ENCODE measurements at places on chromosomes 16 and 17. TPM values are rescaled to one million over a fixed set of nuclear protein-coding genes. Genes with fewer than 3 reads are reported as not detected.

Gene XYLT1
- 1.7 TPM for total RNA-seq

- DNase-seq = no peak
Measured at GRCh38 chr16:22674832-22675191, 139.2 kb upstream of the HS3ST2 start.

- DNase-seq = no peak
Measured at GRCh38 chr17:27452828-27453227, 3.4 kb upstream of the KSR1 start.

DNA sequence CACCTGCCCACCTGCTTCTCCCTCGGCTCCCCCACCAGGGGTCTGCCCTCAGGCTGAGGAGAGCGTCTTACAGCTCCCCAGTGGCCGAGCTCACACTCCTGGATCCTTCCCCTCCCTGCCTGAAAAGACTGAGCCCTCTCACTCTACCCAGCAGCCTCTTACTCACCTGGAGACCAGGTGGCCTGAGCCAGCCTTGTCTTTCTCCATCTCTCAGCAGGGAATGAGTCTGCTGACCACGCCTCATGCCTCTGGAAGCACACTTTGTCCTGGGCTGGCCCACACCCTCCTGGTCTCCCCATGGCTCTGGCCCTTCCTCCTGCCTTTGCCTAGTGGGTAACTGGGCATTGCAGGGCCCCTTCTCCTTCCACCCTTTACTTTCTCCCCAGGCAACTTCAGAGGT lies 177.2 kb downstream of the ENGASE start:
- DNase-seq = no peak

GRCh38 chr16:12148120-12148519 lies 171.6 kb downstream of the SNX29 start:
- no peak for DNase-seq

Gene SYCE1L
- 0.46 TPM for total RNA-seq

GRCh38 chr17:80832266-80832676 lies 159.4 kb upstream of the CHMP6 start:
- no peak for DNase-seq

Gene CBFB
- 23.1 TPM for total RNA-seq

Measured in Right ventricle myocardium superior (tissue), 1 donor.